ENCODE measurements at places on chromosomes 7 and 10.

- DNase-seq = no peak
These were observed 482.1 kb upstream of the AKR1E2 start for GRCh38 chr10:4343873-4344272.

DNA sequence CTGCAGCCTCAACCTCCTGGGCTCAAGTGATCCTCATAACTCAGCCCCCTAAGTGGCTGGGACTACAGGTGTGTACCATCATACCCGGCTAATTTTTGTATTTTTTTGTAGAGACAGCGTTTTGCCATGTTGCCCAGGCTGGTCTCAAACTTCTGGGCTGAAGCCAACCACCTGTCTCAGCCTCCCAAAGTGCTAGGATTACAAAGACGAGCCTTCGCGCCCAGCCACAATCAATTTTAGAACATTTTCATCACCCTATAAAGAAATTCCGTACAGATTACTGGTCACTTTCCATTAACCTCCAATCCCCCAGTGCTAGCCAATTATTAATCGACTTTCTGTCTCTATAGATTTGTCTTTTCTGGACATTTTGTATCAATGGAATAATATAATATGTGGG, 32.3 kb upstream of the PALS2 start:
- DNase-seq = no peak

DNA sequence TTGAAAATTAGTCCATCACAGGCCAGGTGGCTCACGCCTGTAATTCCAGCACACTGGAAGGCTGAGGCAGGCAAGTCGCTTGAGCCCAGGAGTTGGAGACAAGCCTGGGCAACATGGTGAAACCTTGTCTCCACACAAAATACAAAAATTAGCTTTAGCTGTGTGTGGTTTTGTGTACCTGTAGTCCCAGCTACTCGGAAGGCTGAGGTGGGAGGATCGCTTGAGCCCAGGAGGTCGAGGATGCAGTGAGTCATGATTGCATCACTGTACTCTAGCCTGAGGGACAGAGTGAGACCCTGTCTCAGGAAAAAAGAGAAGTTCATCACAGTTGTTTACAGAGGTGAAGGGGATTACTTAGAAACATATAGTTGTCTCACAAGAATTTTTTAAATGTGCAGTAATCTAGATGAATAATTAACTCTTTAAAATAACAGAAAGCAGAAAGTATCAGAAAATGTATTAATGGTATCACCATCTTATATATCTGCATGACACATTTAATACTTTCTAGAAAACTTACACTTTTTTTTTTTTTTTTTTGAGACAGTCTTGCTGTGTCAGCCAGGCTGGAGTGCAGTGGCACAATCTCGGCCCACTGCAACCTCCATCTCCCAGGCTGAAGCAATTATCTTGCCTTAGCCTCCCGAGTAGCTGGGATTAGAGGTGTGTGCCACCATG, 8.9 kb downstream of the LCOR start:
- DNase-seq = no peak

DNA sequence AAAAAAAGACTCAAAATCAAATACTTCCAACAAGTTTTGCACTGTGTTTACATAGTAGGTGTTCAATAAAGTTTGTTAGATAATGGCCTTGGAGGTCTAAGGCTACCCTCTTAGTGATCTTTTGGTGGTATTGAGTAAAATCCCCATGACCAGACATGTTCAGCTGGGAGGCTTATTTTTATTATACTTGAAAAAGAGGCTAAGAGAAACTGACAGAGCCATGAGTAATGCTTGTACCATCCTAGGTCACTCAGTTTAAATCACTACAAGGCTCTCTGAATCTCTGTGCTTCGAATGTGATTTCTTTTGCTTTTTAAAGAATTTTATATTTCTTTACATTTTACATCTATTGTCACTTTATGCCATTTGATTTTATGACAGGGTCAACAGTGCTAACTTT, 90.5 kb downstream of the TWIST1 start:
- no peak for DNase-seq

- no peak for DNase-seq
These were observed 12.5 kb upstream of the CH25H start for GRCh38 chr10:89219513-89220218.

DNA sequence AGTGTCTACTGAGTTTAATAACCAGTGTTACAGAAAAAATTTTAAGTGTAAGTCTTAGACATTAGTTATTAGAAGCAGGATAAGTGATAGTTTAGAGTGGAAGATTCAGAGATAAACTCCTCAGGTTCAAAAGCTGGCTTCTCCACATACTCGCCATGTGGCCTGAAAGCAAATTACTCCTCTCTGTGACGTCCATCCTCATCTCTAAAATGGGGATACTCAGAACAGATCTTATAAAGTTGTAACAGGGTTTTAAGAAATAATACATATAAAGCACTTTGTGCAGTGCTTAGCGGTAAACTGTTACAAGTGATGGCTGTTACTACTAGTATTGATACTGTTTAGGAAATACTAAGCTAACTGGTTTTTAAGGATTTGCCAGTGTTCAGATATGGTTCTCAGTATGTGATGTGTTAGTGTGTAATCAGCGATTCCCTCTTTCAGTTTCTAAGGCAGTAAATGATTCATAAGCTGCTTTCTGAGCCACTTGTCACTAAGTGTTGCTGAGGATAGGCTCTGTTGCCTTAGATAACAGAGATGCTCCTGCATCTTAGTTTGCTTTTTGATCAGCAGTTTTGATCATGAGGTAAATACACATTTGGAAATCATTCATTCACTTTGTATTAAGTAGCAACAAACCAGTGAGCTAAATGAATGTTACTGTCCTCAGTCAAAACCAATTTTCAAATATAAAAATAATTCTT, 58.7 kb downstream of the CYP51A1 start:
- no peak for DNase-seq

DNA sequence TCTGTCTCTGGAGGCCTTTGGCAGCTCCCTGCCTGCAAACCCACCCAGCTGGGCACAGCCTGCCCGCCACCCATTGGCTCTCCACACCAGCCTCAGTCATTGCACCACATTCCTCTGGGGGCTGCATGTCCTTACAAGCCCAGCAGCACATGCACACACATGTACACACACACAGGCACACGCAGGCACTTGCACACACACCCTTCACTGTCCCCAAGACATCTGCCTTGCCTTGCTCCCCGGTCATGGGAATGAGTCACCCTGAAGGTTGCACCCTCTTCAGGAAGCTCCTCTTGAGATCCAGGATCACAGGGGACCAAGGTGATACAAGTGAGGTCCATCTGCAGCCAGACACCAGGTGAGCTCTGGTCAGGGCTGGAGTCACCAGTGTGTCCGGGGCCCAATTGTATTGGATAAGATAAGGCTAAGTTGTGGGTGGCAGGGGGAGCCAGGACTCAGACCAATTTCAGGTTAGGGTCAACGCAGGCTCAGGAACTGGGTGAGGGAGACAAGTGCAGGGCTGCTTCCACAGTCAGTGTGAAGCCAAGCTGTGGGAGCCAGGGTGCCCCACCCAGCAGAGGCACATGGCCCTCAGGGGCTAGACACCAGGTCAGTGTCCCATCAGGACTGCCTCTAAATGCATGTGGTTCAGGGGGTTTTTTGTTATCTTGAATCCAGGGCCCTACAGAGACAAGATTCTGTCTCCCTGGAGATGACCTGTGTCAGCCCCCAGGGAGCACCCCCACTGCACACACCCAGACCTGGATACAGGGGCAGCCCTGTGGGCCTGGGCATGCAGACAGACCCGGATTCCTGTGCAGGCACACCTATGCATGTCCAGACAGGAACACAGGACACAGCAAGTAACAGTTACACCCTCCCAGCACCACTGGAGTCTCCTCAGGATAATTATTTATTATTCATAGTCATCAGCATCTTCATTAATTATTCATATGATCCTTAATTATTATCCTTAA, 33.8 kb downstream of the KCNH2 start:
- DNase-seq = no peak

DNA sequence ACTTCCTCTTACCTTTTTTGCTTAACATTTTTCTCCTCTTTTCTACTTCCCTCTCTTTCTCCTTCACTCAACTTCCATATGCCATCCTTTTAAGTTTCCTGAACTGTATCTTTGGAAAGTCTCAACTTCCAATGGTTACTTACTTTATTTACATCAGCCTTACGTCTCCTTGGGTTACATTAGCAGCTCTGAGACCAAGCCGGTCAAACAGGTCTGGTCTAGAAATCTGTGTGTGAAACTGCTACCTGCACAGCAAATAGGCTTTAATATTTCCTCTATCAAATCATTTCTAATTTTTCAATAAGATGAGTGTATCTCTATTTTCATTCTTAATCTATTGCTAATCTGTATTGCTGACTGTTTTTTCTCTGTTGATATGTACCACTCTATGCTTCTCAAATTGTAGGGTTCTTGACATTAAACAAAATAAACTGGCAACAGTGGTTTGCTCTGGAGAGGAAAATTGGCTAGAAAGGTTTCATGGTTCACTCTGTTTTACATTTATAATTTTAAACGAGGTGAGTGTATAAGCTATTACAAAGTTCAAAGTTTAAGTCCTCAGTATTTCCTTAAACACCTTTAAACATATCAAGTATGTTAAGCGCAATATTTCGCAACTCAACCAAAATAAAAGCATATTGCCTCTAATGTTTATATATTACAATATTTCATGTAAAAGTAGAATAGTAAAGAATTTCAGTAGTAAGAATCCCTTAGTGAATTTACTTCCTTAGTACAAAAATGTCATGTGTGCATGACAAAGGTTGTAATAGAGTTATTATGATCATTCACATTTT, 3.6 kb upstream of the SEMA3C start:
- DNase-seq = no peak

DNA sequence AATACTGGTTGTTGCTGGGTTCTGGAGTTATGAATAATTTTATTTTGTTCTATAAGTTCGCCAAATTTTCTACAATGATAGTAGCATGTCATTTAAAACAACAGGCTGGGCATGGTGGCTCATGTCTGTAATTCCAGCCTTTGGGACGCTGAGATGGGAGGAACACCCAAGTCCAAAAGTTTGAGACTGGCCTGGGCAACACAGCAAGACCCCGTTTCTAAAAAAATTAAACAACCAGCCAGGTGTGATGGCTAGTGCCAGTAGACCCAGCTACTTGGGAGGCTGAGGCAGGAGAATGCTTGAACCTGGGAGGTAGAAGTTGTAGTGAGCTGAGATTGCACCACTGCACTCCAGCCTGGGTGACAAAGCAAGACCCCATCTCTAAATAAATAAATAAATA, 347.7 kb downstream of the PARD3 start:
- DNase-seq = no peak

DNA sequence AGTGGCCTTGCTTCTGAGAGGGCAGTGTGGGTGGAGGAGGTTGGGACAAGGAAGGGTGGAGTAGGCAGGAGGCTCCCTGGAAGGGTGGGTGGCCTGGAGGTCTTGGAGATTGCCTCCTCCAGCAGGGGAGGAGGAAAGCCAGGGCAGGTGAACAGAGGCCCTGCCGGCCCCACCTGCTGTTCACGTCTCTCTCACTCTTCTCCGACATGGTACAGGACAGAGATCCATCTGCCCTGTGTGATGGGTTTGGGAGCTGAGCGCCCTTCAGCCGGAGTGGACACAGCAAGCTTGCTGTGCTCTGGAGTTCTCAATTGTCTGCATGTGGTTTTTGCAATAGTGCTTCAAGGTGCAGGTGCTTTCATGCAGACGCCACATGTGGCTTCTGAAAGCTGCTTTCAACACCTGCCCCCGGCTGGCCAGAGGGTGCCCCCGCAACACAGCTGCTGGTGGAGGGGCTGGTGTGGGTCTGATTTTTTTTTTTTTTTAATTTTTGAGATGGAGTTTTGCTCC, 82.8 kb upstream of the GNA12 start:
- DNase-seq = no peak

DNA sequence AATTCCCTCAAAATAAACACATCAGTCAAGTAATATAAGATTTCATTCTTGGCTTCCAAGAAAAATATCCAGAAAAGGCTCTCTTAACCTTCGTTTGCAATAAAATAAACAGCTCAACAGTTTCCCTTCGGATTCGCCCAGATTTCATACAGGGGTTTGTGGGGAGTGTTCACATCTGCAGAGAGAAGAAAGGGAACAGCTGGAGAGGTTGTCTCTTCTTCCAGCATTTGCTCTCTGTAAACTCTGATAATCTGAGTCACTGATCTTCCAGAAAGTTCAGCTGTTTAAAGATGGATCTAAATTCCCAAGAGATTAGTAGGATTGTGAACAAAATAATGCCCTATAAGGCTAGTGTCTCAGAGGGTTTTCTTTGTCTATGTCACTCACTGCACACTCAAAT, 277.9 kb downstream of the HPSE2 start:
- DNase-seq = no peak

GRCh38 chr10:103921750-103922195, 3.8 kb upstream of the STN1 start:
- DNase-seq = no peak

DNA sequence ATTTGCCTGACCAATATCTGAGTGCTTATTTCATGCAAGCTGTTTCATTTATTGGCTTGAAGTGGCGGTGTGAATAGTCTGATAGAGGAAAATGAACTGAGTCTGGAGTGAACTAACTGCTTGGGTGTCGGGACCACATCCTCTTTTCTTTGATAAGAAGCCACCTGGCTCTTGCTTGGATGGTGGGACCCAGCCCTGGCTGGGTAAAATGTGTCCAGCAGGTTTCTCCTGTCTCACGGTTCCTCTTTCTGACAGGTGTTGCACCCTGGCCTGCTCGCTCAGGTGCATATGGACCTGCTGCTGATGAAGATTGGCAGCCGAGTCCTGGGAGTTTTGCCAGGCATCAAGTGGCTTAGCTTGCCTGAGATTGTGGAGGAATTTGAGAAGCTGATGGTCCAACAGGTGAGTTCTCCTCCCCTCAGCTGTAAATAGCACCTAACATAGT, 1.6 kb downstream of the ADCK2 start:
- no peak for DNase-seq

DNA sequence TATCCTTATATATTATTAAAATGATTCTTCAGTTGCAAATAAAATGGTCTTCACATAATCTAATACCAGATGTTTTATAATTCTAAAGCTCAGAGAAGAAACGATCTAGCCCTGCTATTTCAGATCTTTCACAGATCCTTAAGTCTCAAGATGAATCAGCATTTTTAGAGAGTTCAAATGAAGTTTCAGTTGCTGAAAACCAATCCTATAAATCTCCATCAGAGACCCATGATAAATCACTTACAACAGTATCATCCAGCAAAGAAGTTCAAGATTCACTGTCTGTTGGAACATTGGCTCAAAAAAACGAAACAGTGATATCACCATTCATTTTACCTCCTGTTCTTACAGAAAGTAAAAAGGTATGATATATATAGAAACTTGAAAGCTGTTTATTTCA, 137.0 kb downstream of the CCDC7 start:
- DNase-seq = no peak

DNA sequence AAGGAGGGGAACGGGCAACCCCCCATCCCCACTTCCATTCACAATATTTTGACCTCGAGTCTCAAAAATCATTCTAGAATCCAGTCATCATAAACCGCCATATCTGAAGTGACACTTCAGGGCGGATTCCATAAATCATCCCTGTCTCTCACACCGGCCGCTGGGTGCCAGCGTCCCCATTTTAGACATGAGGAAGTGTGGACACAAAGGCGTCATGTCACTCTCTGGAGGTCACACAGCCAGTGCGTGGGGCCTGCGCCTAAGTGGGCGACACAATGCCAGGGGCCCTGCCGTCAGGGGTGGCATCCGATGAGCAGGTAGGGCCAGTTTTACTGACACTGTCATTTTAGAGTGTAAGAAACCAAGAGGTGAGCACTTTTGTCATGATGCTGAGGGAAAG, 19.5 kb downstream of the KCNH2 start:
- DNase-seq = no peak
